Tibial nerve (tissue), 4 donors: ENCODE measurements at places on chromosomes 4 and X. TPM values are rescaled to one million over a fixed set of nuclear protein-coding genes. Genes with fewer than 3 reads are reported as not detected.

DNA sequence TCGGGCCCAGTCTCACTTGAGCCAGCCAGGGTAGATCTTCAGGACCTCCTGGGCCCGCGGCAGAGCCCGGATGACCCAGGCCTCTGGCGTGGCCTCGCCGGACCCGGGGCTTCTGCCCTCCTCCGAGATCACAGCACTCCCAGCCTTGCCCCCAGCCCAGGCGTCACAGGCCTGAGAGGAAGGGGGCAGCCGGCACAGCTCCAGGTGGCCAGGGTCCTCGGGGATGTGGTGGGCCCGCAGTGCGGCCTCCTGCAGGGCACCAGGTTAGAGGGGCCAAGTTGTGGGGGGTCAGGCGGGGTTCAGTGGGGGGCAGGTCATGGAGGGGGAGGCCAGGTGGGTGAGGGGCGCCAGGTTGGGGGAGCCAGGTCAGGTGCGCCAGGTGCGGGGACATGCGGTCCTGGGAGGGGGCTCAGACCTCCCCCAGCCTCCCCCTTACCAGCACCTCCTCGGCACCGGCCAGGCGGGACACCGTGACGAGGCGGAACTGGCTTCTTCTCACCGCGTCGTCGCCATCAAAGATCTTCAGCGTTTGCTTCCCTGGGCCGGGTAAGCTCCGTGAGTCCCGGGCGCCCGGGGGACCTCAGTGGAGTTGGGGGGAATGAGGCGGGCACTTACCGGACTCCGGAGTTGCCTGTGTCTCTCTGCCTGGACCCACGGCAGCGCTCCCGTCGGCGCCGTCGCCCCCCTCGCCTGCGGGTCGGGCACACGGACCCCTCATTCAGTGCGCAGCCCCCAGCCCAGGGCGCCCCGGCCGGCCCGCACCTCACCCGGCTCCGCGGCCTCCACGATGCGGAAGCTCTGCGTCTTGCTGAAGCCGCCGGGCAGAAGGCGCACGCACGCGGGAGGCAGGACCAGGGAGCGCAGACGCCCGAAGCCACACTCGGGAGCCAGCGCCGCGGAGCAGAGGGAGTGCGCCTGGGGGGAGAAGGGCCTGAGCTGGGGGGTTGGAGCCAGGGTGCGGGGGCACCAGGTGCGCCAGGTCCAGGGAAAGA, 6.0 kb downstream of the DGKQ start:
- no peak for DNase-seq

DNA sequence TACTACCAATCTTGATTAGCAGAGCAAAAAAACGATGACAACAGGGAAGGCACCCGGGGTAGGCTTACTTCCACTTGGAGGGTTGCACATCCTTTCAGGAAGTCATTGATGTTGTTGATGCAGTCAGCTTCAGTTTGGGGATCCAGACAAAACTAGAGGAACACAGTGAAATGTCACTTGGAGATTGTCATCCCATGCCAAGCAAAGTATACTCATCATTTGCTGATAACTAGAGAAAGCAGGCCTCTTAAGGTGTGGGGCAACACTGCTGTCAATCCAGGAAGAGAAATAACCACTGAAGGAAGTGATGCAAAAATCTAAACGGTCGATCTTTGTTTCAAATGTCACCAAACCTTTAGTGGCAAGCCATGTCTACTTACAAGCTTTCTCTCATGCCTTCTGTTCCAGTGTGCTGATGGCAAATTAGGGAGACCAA, 1.4 kb downstream of the ARHGEF6 start:
- no peak for DNase-seq

- DNase-seq = no peak
Measured at GRCh38 chr4:129254526-129254925, 158.6 kb downstream of the C4orf33 start.

MAGEA3 gene
- not detected for total RNA-seq

DNA sequence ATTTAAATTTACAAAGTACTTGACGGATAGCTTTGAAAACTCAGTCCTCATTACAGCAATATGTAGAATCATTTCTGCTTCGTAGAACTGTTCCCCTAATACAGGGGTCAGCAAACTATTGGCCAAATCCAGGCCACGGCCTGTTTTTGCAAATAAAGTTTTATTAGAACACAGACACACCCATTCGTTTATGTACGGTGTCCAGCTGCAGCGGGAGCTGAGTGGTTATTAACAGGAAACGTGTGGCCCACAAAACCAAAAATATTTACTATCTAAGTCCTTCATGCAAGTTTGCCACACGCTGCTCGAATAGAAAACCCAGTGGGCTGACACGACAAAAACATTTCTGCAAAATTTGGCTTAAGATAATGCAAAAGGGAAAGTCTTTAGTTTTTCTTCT, 146.5 kb downstream of the AFAP1 start:
- DNase-seq = no peak

DNA sequence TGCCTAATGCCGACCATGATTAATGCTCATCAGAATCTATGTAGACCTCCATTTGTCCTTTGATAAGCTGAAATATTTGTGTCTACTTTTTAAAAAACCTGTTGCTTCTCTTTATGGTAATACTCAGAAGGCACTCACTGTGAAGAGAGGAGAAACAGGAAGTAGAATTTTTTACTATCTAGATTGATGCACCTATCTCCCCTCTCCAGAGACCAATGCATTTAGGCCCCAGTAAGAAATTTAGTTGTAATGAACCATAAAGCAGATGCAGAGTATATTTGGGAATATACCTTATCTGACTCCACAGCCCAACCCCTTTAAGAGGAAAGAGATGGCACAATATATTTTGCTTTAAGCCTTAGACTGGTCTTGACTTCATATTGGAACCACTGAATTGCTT, 11.1 kb downstream of the TBL1X start:
- no peak for DNase-seq

- DNase-seq = no peak
Measured at GRCh38 chr4:151195801-151196200, 81.2 kb upstream of the PRSS48 start.
